Activated CD4-positive, alpha-beta memory T cell treated with anti-CD3 and anti-CD28 coated beads for 36 hours (primary cell): ENCODE measurements at places on chromosomes 3 and 15.

GRCh38 chr3:45124352-45124751 is 21.8 kb downstream of the CDCP1 start:
- DNase-seq: no peak

DNA sequence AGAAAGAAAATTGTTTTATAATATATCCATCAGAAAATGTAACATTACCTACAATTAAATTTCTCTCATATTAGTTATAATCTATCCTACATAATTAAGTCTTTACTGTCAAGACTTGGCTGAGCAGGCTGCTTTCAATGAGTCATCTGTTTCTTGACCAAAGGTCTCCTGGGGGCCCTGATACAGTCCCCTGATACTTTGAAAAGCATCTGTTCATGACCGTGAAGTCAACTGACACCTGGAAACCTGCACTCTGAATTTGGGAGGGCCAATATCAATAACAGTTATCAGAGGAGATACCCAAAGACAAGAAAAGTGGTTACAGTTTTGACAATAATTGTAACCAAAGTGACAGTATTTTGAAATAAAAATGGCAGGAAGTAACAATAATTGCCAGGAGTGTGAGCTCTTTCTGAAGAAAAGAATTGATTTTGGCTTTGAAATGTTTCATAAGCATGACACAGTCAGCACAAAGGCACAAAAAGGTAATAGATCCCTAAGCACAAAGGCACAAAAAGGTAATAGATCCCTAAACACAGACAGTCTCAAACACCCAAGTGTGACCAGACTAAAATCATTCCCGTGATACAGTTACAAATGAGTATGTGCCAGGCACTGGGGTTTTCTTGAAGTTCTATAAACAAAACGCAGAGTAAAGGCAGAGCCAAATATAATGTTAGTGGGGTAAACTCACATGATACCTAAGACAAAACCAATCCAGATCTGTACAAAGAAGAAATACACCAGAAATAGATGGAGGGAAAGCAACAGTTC is 260.7 kb downstream of the PLOD2 start:
- no peak for DNase-seq

GRCh38 chr3:185084901-185085300 is 68.0 kb downstream of the C3orf70 start:
- no peak for DNase-seq

DNA sequence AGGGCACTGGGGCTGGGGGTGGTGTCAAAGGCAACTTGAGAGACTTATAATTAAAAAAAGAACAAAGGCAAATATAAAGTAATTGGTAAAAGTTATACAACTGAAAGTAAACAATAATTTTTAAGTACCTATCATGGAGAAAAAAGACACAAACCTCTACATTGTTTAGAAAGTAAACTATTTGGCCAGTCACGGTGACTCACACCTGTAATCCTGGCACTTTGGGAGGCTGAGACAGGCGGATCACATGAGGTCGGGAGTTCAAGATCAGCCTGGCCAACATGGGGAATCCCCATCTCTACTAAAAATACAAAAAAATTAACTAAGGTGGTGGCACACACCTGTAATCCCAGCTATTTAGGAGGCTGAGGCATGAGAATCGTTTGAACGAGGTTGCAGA is 25.8 kb downstream of the RPSA start:
- no peak for DNase-seq

DNA sequence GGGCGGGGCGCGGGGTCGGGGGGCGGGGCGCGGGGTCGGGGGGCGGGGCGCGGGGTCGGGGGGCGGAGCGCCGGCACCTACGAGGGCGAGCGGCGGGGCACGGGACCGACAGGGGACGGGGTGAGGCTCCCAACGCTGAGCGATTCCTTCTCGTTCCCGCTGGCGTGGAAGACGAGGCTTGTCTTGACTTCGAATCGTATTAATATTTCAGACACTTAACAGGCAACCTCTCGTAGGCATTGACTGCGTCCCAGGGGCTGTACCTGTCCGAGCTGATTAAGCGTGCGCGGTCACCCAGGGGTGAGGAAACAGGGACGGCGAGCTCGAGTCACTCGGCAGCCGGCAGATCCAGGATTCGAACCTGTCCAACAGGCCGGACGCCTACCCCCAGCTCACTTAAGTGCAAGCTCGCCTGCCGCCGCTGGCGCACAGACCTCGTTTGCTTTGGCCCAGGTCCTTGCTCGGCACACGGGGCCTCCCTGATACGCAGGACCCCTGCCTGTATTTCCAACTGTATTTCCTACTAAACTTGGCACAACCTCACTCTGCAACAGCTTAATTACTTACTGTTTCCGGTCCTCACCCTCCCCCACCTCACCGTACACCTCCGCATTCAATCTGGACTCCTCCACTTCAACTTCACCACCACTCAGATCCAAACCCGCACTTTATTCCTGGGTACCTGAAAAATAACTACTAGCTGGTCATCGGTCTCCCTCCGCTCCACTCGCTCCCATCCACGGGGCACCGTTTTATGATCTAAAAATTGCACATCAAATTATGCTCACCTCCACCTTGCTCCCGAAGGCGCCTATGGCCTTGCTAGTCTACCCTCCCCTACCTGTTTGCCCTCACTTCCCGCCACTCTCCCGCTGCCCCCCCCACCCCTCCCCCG is 722 bp upstream of the ZXDC start:
- DNase-seq: no peak

GRCh38 chr3:108114423-108115065 is 23.7 kb upstream of the CD47 start:
- no peak for DNase-seq
